ENCODE measurements at places on chromosomes 1 and 21. TPM values are rescaled to one million over a fixed set of nuclear protein-coding genes. Genes with fewer than 3 reads are reported as not detected.

The TMPRSS15 gene
- 2.6 TPM for total RNA-seq

DNA sequence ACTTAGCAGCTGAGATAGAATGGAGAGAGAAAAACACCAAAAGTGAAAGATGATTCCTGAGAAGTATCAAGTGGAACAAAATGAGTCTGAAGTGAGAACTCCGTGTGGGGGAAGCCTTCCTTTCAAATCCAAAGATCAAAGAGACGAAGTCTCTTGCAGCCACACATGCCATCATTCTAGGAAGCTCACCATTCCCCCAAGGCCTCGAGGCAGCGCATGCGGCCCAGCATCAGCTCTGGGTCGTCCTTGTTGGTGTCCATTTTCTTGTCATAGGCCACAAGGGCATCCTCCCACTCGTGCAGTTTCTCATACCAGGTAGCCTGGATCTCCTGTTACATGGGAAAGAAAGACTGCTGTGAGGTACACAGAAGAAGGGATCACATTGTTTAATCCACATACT is 32.2 kb upstream of the ANGPTL7 start:
- no peak for DNase-seq

The DIO1 gene
- not detected for total RNA-seq

The CLCA2 gene
- total RNA-seq, result 11.3 TPM

DNA sequence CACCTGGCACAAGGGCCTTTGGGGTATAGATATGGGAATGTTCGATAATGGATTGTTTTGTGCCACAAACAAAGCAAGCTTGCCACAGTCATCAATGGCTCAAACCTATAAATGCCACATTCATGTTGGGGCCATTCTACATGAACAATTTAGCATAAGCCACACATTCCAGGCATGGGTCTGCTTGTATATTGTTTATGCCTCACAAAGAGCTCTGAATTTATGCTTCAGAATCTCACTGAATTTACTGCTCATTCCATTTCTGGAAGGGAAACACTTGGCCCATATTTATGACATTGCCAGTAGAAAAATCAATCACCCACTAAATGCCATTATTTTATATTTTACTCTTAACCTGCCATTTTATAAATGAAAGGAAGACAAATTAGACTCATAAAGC is 6.4 kb downstream of the PCP4 start:
- DNase-seq, result no peak

GRCh38 chr1:30810416-30811080 is 53.0 kb upstream of the LAPTM5 start:
- no peak for DNase-seq

Measured in umbilical cord (tissue), 2 donors.